Left hindlimb (tissue), 1 donor: ENCODE measurements at places on chromosomes 2 and 18.

- DNase-seq = no peak
These were observed 34.8 kb upstream of the KLHL29 start for GRCh38 chr2:23350041-23350791.

- DNase-seq = no peak
These were observed 218.0 kb downstream of the DYSF start for GRCh38 chr2:71671203-71671854.

DNA sequence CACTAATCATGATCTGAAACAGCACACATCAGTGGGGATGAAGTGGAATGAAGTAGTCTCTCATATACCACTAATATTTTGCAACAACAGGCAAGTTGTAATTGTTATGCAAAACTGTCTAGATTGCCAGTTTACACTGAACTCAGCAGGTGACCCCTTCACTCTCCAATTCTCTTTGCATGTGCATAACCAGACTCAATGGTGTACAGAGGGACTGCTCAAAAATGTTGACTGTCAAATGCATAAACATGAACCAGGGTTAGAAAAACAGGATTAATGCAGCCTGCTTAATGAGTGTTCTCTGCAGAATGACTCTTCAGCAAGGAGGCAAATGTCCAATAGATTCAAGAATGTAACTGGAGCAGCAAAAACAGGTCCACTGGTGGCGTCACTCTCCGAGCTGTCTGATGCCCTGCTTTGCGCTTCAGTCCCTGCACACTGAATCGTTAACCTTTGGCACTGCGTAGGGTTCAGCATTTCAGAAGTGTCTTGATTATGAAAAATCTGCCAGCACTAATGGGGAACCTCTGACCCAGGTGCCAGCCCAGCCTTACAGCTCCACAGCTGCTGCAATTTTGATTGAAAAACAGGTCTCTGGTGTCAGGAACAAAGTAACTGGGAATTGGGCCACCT lies 209.3 kb downstream of the TDRD15 start:
- no peak for DNase-seq

- no peak for DNase-seq
These were observed 147.4 kb upstream of the GPC1 start for GRCh38 chr2:240288087-240288521.

- DNase-seq = no peak
These were observed 124.2 kb downstream of the NEDD4L start for GRCh38 chr18:58168221-58168620.

DNA sequence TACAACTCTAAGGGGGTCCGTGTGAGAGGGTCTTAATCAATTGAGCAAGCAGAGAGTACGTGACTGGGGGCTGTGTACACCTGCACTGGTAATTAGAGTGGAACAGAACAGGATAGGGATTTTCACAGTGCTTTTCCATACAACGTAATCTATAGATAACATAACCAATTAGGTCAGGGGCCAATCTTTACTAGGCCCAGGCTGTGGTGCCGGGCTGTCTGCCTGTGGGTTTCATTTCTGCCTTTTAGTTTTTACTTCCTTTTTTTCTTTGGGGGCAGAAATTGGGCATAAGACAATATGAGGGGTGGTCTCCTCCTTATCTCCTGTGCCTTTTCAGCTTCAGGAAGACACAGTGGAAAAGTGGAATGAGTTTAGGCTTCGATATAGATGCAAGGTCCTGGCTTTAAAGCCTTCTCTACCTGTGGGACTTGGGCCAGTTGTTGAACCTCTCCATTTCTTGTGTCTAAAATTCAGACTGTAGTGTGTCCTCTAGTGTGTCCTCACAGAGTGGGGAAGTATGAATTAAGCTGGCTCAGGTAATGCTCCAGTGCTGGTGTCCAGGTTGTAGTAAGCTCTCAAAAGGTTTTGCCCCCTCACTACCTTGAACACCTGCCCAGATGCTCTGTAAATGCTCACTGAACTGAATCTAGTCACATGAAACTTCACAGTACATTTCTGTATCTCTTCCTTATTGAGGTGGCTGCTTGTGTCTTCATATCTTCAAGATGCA lies 422.8 kb downstream of the SETBP1 start:
- no peak for DNase-seq

GRCh38 chr2:212970132-212970531 lies 181.3 kb downstream of the IKZF2 start:
- DNase-seq = no peak

DNA sequence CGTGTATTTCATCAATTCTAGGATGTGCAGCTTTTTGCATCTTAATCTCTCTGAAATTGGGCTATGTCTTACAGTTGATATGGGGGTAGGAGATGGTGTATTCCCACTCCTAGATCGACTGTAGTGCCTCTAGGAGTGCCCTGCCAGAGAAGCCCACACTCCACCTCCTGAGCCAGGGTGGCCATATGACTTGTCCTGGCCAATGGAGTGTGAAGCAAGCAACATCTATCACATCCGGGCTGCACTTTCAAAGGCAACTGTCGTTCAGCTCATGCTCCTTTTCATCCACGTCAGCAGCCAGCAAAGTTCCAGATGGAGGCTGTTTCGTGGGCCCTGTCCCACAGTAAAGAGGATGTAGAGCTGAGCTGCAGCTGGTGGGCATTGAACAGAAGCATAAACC lies 149.4 kb upstream of the SLC1A4 start:
- DNase-seq = no peak

GRCh38 chr2:159450180-159450579 lies 163.7 kb upstream of the WDSUB1 start:
- DNase-seq = no peak

DNA sequence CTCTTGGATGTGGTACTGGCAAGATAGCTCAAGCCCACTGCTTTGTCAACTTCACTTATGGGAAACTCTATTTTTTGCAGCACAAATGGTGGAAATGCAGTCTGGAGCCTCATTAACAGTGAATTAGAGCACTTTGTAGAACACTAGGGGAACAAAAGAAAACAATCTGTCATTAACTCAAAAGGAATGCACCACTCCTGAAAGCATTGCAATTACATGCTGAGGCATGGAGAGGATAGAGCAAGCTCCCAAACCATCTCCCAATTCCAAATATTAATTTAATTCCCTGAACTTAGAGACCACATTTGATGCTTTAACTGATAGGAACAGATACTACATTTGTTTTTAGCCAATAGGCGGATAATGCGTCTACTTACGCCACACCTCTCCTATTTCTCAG lies 32.8 kb upstream of the TANC1 start:
- no peak for DNase-seq

- DNase-seq = no peak
These were observed 18.9 kb downstream of the AOX1 start for GRCh38 chr2:200604571-200605255.

DNA sequence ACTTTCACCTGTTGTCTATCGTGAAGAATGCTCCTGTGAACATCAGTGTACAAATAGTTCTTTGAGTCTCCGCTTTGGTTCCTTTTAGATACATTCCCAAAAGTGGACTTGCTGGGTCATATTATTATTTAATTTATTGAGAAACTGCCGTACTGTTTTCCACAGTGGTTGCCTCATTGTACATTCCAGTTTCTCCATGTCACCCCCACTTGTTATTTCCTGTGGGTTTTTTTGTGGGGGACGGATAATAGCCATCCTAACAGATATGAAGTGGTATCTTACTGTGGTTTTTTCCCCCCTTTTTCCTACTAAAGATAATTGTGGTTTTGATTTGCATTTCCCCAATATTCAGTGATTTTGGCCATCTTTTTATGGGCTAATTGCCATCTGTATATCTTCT lies 53.8 kb downstream of the SMCHD1 start:
- no peak for DNase-seq

DNA sequence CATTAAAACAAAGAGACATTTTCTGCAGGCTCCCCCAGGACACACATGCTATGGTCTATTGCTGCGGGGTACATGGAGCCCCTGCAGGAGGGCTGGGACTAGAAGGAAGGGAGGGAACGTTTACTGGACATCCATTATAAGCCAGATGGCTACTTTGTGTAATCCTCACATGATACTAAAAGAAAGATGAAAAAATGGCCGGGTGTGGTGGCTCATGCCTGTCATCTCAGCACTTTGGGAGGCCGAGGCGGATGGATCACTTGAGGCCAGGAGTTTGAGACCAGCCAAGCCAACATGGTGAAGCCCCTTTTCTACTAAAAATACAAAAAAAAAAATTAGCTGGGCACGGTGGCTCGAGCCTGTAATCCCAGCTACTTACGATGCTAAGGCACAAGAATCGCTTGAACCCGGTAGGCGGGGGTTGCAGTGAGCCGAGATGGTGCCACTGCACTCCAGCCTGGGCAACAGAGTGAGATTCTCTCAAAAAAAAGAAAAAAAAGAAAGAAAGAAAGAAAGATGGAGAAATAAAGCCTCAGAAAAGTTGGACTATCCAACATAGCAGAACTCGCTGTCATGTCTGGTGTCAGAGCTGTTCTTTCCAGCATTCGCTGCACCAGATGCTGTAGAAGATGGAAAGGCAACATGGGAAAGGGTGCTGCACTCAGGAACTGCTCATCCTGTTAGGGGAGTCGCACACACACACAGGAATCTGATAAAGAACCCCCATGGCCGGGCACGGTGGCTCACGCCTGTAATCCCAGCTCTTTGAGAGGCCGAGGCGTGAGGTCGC lies 7.8 kb upstream of the MYCN start:
- DNase-seq = no peak

GRCh38 chr2:228847684-228848083 lies 423.4 kb downstream of the PID1 start:
- DNase-seq = no peak

DNA sequence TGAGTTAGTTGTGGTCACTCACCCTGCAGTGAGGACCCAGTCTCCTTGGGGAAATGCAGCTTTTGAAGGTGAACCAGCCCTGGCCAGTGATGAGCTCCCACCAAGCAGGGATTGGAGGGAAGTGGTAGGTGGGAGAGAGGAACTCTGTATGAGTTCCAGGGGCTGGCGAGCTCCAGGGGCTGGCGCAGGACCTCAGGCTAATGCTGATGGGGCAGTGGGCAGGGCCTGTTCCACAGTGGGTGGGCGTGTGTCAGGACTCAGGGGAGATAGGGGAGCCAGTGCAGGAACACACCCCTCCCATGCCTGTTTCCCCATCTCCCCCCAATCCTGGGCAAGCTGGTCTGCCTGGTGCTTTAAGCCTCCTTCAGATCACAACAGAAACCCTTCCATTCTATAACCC lies 208.4 kb downstream of the DYSF start:
- no peak for DNase-seq

- DNase-seq = peak; percentile 60
These were observed 295.4 kb downstream of the CELF4 start for GRCh38 chr18:37270038-37270665.

- no peak for DNase-seq
These were observed 14.6 kb upstream of the ACYP2 start for GRCh38 chr2:54100772-54101171.

DNA sequence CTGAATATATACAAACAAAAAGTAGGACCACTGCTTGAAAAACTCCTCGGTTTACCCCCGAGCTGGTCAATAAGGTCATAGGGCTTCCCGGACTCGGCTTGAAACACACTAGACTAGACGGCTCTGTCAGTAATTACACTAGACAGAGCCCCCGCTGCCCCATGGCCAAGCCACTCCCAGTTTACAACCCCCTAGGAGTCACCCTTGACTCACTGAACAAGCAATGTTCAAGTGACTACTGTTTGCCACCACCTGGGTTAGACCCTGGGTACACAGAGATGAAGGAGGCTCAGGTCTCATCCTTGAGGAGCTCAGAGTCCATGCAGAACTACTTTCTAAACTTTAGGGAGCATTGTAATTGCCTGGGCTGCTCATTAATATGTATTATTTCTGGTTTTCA lies 13.7 kb upstream of the PRELID3A start:
- no peak for DNase-seq

DNA sequence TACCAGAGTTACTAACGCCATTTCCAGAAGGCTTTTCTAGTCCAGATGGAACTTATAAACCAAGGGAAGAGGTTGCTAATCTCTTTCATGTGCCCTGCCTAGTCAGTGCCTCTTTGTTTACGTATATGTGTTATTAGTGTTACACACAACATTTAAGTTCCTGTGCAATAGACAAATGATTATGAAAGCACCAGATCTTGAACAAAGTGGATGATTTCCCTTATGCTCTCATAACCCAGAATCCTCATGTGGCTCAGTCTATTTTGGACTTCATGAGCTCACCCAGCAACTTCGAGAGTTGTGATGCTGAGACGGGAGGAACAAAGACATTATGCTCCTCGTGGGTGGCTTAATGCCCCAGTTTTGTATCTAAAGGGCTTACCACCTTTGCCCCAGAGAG lies 214.4 kb upstream of the SP5 start:
- no peak for DNase-seq

GRCh38 chr18:62279561-62279960 lies 45.5 kb upstream of the TNFRSF11A start:
- DNase-seq = no peak

GRCh38 chr2:47403609-47404193 lies 745 bp downstream of the MSH2 start:
- no peak for DNase-seq

DNA sequence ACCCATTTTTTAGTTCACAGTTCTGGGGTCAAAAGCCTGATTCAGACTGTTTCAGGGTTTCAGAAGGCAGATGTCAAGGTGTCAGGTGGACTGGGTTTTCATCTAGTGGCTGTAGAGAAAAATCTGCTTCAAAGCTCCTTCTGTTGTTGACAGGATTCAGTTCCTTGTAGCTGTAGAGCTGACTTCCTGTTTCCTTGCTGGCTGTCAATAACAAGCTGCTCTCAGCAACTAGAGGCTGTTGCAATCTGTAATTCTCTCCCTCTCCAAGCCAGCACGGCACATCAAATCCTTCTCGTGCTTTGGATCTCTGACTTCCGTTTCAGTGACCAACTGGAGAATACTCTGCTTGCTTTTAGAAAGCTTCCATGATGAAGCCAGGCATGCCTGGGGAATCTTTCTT lies 179.4 kb downstream of the DOK6 start:
- no peak for DNase-seq

DNA sequence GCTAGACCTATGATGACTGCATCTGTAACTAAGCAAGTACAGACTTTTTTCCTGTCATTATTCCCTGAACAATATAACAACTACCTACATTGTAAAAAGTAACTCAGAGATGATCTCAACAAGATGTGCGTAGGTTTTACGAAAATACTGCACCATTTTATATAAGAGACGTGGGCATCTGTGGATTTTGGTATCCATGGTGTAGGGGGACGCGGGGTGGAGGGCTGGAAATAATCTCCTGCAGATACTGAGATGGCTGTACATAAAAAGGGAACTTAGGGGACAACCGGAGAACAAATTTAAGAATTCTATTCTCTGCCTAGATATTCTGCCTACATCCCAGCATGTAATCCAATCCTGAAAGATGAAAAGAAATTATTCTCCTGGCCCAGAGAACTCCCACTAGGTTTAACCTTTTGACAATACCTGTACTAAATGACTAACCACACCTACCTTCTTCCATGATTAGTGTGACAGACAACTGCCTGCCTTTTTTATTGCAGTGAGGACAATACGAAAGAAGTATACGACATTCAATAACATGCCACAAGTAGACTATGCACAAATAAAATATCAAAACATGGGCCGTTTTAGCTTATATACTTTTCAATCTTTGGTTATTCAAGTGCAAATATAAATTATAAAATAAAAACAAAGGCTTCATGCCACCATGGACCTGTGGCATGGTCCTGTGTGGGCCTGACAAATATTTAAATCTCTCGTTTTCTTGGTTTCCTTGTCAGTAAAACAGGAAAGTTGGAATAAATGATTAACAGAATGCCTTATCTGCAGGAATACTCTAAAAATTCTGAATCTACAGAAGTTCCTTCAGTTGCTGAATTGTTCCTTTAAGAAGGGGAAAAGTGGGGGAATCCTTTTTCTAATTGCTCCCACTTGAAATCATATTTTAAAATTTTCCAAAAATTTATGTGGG lies 46.3 kb downstream of the RTN4 start:
- DNase-seq = no peak

- no peak for DNase-seq
These were observed 153.5 kb downstream of the FTCDNL1 start for GRCh38 chr2:199697469-199697868.
